ENCODE measurements at places on chromosomes 3 and 15.

DNA sequence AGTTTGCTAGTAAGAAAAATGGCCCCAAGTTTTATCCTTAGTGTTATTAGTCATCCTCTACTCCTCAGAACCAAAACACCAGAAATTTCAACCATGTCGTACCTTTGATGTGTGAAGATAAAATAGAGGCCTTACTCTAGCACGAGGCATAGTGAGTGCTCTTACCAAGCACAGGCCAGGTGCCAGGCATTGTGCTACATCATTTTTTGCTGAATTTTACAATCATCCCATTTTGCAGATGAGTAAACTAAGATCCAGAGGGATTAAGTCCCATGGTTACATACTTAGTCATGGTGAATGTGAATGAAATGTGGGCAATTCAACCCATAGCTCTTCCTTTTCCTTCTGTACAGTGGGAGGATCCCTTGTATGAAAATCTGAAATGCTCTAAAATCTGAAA lies 15.2 kb downstream of the LMCD1 start:
- DNase-seq = no peak

GRCh38 chr3:6260551-6261191 lies 600.2 kb upstream of the GRM7 start:
- DNase-seq = no peak

GRCh38 chr3:159887911-159888310 lies 100.7 kb upstream of the IL12A start:
- DNase-seq = no peak

DNA sequence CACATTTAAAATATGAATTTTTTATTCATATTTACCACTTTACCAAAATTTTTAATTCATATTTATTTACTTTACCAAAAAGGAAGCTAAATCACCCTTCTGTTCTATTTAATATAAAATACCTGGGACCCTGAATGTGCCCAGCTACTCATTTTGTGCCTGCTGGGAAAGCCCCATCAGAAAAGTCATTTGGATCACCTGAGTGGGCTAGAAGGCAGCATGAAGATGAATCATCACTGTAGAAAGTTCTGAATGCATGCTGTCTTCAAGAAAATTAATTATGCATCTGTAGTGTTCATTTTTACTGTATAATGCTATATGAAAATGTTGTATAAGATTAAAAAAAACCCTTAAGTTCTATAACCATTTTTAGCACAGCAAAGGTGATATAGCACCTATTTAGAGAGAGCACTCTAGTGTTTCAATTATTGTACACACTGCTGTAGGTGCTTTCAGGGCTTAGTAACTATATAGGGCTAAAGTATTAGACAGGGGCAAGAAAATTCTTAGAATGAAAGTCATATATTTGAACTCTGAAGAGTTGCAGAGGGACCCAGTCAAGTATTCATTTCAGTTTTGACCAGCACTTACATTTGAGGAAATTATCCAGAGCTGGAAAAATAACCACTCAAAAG lies 175.1 kb downstream of the NFKBIZ start:
- DNase-seq = no peak

DNA sequence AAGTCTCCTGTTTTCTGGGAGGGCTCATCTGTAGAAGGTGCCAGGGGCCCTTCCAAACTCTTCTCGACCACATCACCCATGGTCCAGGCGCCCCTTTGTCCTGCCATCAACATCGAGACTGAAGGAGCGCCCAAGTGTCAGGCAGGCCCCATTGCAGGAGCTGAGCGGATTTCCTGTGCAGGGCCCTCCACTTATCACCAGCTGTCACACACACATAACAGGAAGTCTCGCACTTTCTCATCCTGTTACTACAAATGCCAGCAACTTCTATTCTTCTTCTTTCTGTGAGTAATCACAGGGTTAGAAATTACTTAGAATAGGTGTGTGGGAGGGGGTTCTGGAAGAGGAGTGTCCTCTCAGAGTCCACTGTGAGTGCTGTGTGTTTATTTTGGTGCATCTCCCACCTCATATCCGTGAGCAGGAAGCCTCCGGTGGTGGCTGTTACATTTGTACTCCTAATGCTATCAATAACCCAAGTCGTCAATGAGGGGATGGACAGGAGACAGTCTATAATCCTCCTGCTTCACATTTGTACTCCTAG lies at the start of gene KLHL6:
Gene KLHL6 (minus strand): TSS at position 166 of the 541 bp plus-strand sequence. CDS start 53 bp downstream, at position 113.
- DNase-seq = peak; percentile 81

GRCh38 chr15:66730168-66731021 lies 28.4 kb downstream of the SMAD6 start:
- no peak for DNase-seq

All from HL-60 (cell line).